ENCODE measurements at places on chromosomes 6 and 20.
A peak's percentile ranks its signal among the peaks of the same experiment; 100 is the strongest.

- DNase-seq: no peak
These were observed 55.9 kb upstream of the PSMF1 start for GRCh38 chr20:1062334-1063010.

DNA sequence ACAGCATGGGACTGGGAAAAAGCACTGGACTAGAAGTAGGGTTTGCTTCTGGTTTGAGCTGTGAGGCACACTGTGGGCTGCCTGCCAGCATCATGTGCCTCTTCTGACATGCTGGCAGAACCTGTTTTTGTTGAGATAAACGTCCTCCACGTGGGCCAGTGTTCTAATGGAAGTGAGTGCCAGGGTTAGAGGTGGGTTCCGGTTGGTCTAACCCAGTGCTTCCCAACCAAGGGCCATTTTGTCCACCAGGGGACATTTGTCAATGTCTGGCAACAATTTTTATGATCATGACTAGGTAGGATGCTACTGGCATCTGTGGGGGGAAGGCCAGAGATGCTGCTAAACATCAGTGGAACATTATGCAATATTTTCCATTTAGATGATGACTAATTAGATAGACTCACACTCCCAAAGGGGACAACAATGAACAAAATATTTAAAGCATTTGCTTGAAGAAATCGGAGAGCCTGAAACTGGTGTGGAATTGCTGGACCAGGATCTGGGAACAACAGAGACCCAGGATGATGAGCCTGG lies 7.8 kb upstream of the APMAP start:
- no peak for DNase-seq

GRCh38 chr20:60630609-60631008 lies 621.5 kb upstream of the CDH4 start:
- no peak for DNase-seq

DNA sequence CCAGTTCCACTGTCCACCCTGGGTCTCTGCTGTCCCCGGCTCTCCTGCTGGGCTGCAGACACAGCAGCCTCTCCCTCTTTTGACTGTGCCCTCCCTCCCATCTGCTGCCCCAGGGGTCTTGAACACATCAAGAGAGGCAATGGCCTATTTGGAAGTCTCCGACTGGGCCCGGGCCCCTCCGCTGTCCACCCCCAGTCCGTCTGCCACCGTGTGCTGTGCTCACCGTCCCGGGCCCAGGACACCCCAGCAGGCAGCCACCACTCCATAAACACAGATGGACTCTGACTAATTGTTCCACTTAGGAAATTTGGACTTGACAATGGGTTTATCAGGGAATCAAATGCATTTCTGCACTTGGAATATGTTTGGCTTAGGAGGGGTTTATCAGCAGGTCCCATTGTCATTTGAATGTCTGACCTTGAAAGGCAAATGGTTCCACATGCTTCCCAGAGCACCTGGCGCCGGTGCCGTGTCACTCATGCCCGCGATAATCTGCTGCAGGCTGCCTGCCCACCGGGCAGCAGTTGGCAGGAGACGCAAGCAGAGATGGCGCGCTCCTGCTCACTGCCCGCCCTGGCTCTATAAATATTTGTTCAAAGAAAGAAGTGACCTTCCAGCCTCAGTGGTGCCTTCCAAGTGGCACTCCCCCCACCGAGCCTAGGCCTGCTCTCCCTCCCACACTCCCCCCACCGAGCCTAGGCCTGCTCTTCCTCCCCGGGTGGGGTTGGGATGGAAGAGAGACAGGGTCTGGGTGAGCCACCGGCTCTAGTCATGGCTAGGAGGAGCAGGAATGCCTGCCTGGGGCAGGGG lies 18.8 kb upstream of the FRMD1 start:
- no peak for DNase-seq

GRCh38 chr20:23298926-23299672 lies 51.5 kb upstream of the NXT1 start:
- DNase-seq: no peak

DNA sequence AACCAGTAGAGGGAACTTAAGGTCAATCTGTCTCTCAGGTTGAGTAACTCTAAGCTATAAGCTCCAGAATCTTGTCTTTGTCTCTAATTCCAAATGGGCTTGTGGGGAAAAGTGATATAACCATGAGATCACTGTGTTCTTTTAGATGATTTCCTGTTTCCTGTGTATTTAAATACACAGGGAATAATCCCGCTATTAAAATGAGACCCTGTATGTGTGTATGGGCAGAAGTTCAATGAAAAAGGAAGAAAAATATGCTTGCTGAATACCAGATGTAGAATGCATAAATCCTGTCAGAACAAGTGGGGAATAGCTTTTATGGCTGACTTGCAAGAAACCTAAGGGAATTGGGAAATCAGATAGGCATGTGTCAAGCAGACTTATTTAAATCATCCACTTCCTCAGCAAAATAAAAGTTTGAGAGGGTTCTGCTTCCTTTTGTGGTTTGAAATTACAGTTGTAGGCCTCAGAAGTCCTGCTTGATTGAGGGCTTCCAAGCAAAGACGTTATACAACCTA lies 164.7 kb upstream of the PDE7B start:
- no peak for DNase-seq

DNA sequence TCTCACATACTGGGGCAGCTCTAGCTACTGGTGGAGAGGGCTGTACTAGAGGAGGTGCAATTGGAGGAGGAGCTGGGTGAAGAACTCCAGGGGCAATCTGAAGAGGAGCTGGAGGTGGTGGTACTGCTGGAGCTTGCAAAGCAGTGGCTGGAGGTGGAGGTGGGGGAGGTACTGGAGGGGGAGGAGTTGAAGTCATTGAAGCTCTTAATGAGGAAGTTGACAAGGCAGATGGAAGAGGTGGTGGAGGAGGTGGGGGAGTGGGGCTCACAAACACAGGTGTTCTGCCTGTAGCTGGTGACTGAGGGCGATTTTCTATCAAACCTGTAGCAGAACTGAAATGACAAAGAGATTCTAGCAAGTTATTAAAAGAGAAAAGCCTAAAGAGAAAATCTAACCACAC lies 77.6 kb downstream of the WASF1 start:
- DNase-seq: no peak

DNA sequence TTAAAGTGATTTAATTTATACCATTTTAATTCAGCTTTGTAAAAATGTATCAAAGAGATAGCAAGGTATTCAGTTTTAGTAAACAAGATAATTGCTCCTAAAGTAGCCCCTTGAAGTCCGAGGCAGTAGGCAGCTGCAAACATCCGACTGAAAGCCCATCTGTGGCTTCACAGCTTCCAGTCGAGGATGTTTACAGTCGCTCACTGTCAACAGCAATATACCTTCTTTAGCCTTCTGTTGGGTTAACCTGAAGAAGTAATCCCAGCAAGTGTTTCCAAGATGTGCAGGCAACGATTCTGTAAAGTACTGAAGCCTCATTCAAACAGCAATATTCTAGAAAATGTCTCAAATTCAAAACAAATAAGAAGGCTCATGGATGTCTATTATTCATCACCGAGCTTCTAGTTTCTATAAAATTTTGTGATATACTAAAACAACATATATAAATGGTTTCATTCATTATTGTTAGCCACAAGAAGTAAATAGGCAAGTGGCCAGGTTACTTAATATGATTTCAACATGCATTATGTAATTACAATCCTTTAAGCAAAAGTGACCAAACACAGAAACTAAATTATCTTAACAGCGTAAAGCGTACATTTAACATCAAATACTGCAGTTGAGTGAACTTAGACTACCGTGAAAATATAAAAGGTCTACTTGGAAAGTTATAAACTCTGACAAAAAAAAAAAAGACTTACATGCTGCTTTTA lies 115.0 kb downstream of the OGFRL1 start:
- DNase-seq: no peak

DNA sequence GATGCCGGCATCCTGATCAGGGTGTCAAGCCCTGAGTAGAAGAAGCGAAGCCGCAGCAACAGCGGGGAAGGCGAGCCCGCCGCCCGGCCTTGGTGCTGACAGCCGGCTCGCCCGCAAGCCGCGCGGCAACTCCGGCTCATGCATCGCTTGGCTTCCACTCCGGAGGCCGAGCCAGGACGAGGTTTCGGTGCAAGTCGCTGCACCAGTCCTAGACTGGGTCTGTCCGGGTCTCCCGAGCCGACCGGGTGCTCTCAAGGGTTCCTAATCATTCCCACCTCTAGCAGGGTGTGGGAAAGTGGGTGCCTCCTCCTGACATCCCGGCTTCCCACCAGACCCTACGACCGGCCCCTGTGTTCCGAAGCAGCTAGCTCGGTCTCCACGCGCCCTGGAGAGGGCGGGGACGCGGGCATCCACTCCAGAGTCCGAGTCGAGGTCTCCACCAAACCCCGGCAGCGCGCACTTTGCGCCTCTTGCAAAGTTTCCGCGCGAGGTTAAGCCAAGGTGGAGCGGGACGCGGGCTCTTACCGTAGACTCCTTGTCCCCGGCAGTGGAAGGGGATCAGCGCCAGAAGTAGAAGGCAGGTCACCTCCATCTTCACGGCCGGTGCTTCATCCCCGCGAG lies 1.4 kb downstream of the MDGA1 start:
- peak; percentile 38 for DNase-seq

DNA sequence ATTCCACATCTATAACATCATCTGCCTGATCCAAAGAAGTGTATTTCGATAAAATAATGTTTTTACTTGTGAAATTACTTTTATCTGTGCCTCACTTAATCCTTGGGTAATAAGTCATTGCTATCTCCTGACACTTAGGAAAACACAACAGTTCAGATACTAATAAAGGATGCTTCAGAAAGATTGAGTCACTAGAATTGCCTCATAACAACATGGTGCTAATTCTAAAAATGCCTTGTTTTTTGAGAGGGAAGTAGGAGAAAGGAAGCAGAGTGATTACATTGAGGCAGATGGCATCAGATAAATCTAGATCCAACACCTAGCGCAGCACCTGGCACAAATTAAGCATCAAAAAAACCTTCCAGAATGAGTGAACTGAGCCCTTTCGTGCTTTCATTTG lies 69.0 kb downstream of the NCOA7 start:
- DNase-seq: no peak

- DNase-seq: no peak
These were observed 79.3 kb upstream of the NAA20 start for GRCh38 chr20:19937651-19938420.

GRCh38 chr6:136607932-136608772 lies 57.9 kb upstream of the MAP7 start:
- peak; percentile 81 for DNase-seq

- no peak for DNase-seq
These were observed 13.8 kb upstream of the VIP start for GRCh38 chr6:152736687-152737273.

DNA sequence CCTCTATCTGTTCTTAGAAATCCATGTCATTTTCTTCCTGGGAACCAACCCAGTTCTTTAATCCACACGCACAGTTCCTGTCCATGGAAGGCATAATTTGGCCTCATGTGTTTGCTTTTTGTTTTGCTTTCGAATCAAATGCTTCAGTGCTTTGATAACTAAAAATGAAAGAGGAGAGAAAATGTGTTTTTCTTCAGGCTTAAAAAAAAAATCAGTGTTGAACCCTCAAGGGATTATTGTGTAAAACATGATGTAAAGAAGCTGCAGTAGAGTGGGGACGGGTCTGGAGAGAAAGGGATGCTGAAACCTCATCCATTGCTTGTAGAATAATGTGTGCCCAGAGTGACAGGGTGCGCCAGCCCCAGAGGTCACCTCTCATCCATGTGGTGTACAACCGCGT lies 197.5 kb upstream of the JARID2 start:
- DNase-seq: no peak

DNA sequence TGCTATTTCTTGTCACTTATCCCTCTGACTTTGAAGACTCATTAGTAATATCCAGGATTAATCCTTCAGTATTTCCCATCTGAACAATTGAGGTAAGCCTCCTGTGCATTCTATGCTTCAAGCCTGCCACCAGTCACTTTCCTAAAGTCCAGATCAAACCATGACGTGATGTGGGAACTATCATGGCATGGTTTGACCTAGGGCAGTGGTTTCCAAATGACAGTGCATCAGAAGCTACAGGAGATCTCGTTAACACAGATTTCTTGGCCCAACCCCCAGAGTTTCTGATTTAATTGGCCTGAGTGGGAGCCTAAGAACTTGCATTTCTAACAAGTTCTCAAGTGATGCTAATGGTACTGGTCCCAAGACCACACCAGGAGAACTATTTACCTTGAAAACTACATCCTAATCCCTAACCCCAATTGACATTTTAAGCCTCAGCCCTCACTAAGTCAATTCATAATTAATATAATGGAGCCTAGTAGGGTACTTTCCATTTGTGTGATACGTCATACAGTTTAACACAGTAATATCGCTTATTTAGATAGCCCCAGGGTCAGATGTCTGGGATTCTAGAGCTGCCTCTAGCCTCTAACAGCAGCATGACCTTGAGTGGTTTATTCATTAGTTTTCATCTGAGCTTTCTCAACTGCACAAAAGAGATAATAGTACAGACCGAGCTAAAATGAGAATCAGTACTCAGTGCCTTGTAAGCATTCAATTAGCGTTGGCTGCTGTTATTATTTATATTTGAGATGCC lies 907.6 kb downstream of the TFAP2A start:
- DNase-seq: no peak

- DNase-seq: no peak
These were observed 12.4 kb downstream of the GSTA4 start for GRCh38 chr6:52982680-52983079.

DNA sequence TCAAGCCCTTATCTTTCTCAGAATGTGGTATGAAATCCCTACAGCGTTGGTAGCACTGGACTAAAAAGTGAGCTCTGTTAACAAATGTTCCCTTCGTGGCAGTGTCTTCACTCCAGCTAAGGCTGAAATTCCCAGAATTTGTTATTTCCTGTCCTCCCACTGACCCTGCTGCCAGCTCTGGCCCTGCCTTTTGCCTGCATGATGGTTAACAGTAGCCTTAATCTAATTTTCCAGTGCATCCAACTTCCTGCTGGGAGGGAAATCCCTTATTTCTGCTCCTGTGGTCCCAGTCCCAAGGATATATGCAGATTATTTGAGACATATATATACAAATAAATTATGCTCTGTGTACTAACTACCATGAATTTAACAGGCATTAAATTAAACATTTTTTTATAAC lies 157.2 kb upstream of the CARMIL1 start:
- no peak for DNase-seq

GRCh38 chr6:165968408-165968807 lies 199.2 kb downstream of the TBXT start:
- no peak for DNase-seq

GRCh38 chr6:2086326-2086965 lies 159.0 kb downstream of the GMDS start:
- DNase-seq: no peak

- no peak for DNase-seq
These were observed 94.7 kb downstream of the HUS1B start for GRCh38 chr6:562052-562676.
